ENCODE measurements at places on chromosomes 3 and 15.

DNA sequence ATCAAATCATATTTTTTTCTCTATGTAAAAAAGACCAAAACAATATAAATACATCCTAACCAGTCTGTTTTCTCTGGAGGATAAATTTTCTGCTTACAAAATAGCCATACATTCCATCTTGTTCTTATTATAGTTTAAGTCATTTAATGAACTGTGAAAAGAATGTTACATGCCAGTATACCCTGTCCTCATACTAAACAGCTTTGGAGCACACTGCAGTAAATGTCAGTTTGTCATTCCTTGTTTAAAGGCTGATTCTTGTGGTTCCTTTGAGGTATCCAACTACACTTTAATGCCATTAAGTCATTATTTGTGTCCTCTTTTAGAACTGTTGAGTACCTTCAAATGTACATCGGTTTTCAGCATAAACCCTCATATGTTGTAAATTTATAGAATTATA lies 52.7 kb upstream of the DCBLD2 start:
- no peak for DNase-seq

DNA sequence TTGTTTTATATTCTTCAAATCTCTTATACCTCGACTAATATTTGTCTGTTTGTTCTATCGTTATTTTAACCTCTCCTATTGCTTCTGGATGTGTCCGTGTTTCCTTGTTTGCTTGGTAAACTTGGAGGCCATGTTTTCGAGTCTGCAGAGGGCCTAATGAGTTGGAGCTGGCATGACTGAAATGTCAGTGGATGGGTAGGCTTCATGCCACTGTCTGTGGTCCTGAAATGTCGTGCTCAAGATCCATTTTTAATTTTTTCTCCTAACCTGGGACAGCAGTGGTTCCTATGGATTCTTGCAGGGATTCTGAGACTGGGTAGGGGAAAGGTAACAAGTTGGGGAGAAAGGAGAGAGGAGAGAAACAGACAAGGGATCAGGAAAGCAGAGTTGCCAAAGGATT lies 18.8 kb upstream of the GASK1A start:
- no peak for DNase-seq

GRCh38 chr3:5192571-5193365 lies 5.3 kb downstream of the EDEM1 start:
- DNase-seq = no peak

- DNase-seq = no peak
Measured at GRCh38 chr3:22735373-22735772, 467.8 kb upstream of the UBE2E2 start.

DNA sequence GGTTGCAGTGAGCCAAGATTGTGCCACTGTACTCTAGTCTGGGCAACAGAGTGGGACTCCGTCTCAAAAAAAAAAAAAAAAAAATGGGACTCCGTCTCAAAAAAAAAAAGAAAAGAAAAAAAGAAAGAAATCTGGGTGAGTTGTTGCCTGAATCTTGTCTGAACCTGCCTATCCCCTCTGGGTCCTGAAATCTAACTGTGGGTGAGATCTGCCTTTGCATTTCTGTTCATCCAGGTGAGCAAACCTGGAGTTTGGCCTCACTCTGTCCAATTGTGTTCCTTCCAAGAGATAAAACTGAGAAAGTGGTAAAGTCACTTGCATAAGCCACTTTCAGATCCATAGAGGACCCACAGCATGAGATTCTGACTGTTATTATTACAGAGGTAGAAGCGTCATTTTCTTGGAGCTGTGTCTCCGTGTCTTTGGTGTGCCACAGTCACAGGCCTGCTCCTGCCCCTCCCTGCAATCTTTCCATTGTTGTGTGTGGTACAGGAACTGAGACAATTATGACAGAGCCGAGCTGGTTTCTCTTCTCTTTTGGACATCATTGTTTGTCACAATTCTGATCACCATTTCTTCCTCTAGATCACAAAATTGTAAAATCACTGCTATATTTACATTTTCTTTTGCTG lies 235.9 kb downstream of the LPP start:
- DNase-seq = peak; percentile 11

- no peak for DNase-seq
Measured at GRCh38 chr3:29286478-29287240, 5.8 kb downstream of the RBMS3 start.

DNA sequence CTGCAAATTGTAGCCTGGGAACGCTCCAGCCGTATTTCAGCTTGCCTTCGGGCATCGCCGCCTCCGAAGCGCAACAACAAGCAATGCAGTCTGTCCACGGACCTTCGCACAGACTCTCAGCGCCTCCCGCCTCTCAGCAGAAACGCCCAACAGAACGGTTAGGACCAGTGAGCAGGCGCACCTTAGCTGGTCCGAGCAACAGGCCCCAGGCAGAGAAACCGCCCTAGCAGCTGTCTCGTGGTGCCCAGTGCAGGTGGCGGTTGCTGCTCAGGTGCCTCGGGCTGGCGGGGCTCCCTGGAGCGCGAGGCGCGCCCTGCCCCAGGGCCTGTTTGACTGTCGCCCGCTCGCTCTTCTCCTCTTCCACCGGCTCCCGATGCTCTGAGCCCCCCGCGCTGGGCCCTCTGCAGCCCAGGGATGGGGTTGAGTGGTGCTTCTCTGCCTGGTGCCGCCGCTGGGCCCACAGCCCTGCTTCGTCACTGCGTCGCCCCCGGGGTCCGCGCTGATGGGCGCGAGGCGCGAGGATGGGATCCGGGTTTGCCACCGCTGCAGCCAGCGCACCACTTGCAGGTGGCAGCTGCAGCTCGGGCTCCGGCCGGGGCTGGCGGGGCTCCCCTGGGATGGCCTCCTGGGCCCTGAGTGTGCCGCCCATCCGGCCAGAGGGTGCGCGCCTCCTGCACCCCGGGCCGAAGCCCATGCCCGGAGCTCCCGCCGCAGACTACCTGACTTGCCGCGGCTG lies 268.4 kb upstream of the FRG2C start:
- no peak for DNase-seq

DNA sequence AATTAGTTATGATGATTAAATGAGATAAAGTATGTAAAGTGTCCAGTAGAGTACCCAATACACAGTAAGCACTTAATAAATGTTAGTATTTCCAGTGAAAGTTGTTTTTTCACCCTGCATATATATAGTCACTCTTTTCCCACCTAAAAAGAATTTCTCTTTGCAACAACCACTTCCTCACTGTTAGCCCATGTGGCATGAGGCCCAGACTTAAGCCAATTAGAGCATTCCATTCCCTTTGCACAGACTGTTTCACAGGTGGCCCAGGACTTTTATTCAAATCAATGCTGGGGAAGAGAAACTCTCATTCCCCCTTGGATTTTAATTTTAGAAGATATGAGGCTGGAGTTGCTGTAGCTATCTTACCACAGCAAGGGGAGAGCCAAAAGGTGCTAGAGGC lies 3.7 kb downstream of the IFT80 start:
- no peak for DNase-seq

GRCh38 chr3:109066864-109067263 lies 51.1 kb downstream of the MORC1 start:
- no peak for DNase-seq
